Activated CD8-positive, alpha-beta memory T cell treated with anti-CD3 and anti-CD28 coated beads for 36 hours (primary cell): ENCODE measurements at places on chromosomes 2 and 18. TPM values are rescaled to one million over a fixed set of nuclear protein-coding genes. Genes with fewer than 3 reads are reported as not detected.

POMC gene
- total RNA-seq = 4.8 TPM

REG3A gene
- not detected for total RNA-seq

FTCDNL1 gene
- 4.6 TPM for total RNA-seq

GPAT2 gene
- 37.9 TPM for total RNA-seq

ERICH2 gene
- not detected for total RNA-seq

AGXT gene
- total RNA-seq = not detected

MREG gene
- 22.0 TPM for total RNA-seq

NOL4 gene
- not detected for total RNA-seq

CTAGE1 gene
- not detected for total RNA-seq

GPR45 gene
- not detected for total RNA-seq
